Activated T-helper 17 cell treated with anti-CD3 and anti-CD28 coated beads, Interleukin-2, amount 50 U/mL, for 72 hours (primary cell): ENCODE measurements at places on chromosomes 4 and X. TPM values are rescaled to one million over a fixed set of nuclear protein-coding genes. Genes with fewer than 3 reads are reported as not detected.
A peak's percentile ranks its signal among the peaks of the same experiment; 100 is the strongest.

DNA sequence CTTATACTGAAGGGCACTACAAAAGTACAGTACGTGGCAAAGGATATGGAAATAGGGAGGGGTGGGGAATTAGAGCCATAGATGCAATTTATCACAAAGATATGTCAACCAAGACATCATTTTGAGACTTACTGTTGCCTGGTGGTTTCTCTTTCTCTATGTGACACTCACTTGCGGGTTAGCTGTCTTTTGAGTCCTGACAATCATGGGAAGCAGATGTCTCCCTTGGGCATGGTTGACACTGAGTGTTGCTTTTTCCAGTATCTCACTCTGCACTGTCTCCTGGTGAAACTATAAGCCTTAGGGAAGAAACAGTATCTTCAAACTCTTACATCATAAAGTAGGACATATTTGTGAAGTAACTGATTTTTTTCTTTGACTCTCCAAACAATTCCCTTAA is 383.5 kb upstream of the LCORL start:
- ATAC-seq, result no peak

DNA sequence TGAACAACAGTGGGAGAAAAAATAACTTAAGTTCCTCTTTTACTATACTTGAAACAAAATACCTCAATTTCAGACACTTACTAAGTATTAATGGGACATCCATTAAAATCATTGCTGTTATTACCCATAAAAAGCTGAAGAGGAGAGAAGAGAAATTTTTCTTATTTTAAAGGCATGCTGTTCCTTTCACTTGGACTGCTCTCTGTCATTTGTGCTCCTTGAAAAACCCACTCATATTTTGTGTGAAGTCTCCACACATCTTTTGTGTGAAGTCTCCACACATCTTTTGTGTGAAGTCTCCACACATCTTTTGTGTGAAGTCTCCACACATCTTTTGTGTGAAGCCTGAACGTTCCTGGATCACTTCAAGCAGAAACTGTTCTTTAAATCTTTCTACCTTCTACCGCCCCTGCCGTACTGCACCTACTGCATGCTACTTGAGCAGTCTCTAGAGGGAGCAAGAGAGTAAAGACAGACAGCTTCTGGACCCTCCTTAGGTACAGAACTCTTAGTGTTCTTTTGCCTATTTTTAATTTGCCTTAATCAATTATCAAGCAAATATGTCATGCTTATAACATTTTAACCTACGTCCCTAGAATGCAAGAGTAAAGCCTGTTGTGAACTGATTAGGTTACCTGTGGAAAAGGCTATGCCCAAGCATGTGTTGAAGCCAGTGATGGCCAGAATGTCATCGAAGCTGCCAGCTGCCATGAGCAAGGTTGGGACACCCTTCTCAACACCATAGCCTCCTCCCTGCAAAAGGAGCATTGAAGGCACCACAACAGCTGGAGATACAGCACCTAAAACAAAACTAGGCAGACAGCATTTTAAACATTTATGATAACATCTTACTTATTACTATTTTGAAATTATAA is 27.1 kb upstream of the SLC9B1 start:
- ATAC-seq, result peak; percentile 81

DNA sequence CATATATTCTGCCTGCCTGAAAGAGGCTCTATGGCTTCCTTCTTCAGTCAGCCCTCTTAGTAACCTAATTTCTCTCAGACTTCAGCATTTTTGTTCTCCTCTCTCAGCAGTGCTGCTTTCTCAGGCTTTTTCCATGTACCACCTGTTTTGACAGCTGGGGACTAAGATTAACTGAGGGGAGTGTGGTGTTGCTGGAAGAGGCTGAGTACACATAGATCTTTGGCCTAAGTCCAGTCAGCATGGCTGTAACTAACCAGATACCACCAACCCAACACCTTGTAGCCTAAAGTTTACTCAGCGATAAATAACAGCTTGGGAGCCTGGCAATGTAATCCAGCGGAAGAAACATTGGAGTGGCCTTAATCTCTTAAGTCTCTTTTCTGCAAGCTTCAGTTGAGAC is 85.5 kb downstream of the RTL3 start:
- ATAC-seq, result no peak

GRCh38 chrX:44873415-44874276 is 658 bp downstream of the KDM6A start:
- peak; percentile 6 for ATAC-seq

GRCh38 chr4:82584931-82585330 is 23.1 kb upstream of the TMEM150C start:
- ATAC-seq, result no peak

- no peak for ATAC-seq
Measured at GRCh38 chrX:138765051-138765450, 53.5 kb upstream of the FGF13 start.

GRCh38 chrX:138897621-138898492 is 186.3 kb upstream of the FGF13 start:
- ATAC-seq, result no peak

GRCh38 chr4:174005422-174005821 is 278.0 kb downstream of the FBXO8 start:
- ATAC-seq, result no peak

GRCh38 chr4:165606465-165607205 is 227.8 kb downstream of the CPE start:
- no peak for ATAC-seq

GRCh38 chr4:94214703-94215319 is 7.1 kb downstream of the SMARCAD1 start:
- peak; percentile 75 for ATAC-seq

- peak; percentile 95 for ATAC-seq
Measured at GRCh38 chr4:152709675-152710438, 30.1 kb upstream of the TMEM154 start.

DNA sequence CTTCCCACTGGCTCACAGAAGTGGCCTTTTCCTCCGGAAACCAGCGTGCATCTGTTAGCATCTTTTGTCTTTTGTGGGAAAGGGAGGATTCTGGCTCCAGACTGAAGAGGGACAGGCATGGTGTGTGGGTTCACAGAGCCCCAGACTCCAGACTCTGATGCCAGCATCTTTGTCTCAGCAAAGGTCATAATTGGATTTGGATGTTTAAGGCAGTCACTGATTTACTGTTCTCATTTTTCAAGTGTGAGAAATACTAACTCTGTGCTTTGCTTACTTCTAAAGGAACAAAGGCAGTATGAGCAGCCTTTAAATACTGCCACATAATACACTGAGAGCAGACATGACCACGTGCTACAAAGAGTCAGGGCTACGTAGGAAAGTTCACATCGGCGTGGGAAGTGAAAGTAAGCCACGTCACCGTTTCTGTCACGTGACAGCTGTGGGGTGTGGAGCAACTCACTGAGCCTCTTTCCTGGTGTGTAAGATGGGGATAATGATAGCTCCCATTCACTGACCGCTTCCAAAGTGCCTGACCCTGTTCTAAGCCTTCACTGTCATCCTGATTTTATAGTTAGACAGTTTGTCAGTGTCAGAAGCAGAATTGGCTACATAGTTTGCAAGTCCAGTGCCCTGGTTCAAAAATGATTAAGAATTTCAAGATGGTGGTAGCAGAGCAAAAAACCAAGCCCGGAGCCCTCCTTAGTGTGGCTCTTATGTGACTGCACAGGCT is 24.8 kb upstream of the TMSB4X start:
- ATAC-seq, result peak; percentile 66

DNA sequence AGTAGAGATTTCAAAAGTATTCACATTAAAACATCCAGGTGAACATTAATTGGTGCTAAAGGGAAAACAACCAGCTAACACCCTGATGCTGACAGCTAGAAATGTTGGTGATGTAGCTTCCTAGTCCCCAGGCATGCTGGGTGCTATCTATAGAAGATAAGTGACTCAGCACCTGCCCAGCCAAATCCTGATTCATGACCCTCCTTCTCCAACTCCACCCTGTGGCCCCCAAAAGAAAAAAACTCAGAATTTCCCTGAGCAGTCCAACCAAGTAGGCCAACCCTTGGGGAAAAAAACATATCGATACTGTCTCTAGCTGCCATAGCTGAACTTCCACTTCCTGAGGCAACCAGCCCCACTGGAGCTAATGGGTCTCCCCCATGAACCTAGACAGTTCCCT is 197.6 kb upstream of the KLF3 start:
- ATAC-seq, result no peak

DNA sequence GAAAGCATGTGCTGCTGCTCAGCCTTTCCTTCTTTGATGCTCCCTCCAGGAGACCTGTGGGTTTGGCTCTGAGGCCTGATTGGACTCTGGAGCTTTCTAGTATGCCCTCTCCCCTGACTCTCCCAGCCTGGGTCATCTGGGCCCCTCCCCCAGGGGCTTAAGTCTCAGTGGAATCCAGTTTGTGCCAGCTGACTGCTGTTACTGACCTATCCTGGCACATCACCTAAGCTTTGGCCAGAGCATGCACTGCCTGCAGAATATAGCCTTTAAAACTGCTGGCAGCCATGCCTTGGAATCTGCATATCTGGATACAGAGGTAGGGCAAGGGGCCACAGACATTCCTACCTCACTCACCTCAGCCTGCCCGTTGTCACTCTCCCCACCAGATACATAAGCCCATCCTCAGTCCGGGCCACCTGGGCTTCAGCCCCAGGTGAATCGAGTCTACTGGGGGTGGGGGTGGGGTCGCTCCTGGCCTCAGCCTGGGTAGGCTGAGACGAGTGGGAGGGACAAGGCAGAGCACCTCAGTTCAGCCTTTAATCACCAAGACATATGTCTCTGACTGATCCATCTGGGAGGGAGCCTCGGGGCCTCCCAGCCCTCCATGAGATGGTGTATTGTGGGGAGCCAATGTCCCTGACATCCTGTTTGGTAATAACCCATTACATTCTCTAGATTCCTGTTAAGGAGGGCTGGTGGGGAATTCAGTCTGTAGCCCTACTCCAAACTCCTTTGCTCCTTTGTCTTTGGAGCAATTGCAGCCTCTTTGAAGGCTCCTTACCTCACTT is 61.2 kb downstream of the STARD8 start:
- ATAC-seq, result no peak

DNA sequence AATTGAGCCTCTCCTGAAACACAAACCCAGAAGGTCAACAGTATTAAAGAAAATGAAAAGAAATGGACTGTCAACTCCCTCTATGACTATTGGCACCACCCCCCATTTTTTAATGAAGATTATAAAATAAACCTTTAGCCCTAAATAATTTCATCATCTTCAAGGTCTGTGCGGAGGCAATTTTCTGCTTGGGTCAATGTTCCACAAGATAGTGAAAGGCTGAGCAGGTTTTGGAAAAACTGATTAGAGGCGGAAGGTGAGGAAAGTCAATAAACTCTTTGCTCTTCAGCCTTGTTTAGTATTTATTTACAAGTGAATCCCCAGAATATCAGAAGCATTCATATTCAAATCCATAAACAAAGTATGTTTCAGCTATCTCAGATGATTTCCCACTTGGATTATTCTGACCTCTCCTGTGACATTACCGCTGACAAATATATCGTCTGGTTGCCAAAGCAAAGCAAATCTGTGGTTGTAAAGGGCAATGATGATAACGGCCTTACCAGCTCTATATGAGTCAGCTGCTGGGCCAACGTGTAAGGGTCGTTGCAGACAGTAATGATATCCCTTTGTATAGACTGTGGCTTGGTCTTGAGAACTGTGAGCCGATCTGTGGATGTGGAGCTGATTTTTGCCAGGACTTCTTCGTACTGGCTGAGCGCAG is 24.0 kb downstream of the RASGEF1B start:
- no peak for ATAC-seq

DNA sequence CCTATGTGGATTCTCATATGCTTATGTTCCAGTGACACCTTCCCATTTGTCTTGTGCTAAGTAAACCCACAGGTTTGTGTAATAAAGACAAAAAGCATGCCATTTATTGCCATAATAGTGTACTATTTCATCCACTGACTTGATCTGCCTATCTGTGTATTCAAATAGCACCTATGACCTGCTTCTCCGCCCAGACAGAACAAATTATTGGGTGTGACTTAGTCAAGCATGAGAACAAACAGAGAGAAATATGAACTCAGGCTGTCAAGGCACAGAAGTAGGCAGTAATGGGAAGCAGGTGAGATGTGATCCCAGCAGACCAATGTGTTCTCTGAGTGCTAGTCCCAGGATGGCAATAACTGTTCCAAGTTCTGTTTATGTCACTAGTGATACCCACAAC is 25.4 kb downstream of the ELOVL6 start:
- no peak for ATAC-seq

- no peak for ATAC-seq
Measured at GRCh38 chrX:107823042-107823441, 2.6 kb upstream of the MID2 start.

GRCh38 chr4:136392576-136392975 is 1139.7 kb downstream of the PCDH18 start:
- ATAC-seq, result no peak

DNA sequence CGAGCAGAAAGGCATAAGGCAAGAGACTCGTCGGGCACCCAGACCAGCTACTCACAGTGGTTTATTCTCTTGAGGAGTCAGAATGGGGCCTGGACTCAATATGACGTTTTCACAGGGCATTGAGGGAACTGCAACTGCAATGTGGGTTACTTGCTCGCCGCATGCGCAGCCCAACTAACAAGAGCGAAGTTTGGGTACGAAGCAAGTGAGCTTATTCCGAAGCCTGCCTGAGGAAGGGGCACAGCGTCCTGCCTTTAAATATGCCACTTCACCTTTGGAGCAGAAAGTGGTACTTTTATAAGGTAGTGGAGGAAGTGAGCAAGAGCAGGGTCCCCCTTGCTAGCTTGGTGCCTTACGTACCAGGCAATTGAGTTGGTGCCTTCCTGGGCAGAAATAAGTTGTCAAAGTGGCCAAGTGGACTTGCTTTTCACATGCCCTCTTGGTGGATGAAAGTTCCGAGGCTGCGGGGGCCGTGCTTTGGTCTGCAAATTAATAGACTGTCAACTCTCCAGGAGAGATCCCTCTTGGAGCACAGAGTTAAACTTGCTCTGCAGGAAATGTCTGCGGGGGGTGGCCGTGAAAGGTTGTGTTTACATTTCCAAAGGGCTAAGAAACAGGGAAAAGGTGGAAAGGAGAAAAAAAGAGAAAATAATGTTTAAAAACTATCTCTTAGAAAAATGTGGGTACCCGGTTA is 480.4 kb downstream of the TRIML1 start:
- ATAC-seq, result no peak

GRCh38 chr4:152073351-152074087 is 312.7 kb upstream of the GATB start:
- ATAC-seq, result no peak

- no peak for ATAC-seq
Measured at GRCh38 chr4:152581536-152582160, 45.8 kb upstream of the FBXW7 start.

- no peak for ATAC-seq
Measured at GRCh38 chr4:118417325-118417724, 64.5 kb upstream of the PRSS12 start.

GPR82 gene
- not detected for total RNA-seq

USP17L26 gene
- not detected for total RNA-seq

BCORL1 gene
- 8.4 TPM for total RNA-seq

ANXA10 gene
- total RNA-seq, result not detected

CXCL8 gene
- 14.5 TPM for total RNA-seq

EXOC1L gene
- total RNA-seq, result not detected

ERCC6L gene
- 16.1 TPM for total RNA-seq

HSFX3 gene
- not detected for total RNA-seq

NR0B1 gene
- total RNA-seq, result not detected

NUDT11 gene
- 2.2 TPM for total RNA-seq

SOD3 gene
- total RNA-seq, result not detected

TREX2 gene
- 2.5 TPM for total RNA-seq

PLK4 gene
- 51.3 TPM for total RNA-seq

HAND2 gene
- not detected for total RNA-seq

NCAPG gene
- 71.1 TPM for total RNA-seq

FAT1 gene
- not detected for total RNA-seq
